ENCODE measurements at places on chromosomes 1 and 21.

DNA sequence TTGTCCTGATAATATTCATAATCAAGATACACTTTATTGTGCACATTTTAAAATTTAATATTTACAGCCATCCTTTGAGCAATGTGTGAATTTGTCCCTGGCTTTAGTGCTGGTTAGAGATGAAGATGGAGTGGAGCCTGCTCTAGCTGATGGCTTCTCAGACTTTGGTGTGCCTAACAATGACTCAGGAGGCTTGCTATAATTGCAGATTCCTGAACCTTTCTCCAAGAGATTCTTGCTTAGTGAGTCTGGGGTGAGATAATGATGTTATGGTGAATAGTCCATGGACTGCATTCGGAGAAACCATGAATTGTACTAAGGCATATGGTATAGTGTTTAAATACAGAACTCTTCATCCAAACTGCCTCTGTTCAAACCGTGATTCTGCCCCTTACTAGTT is 307.1 kb downstream of the PAPPA2 start:
- no peak for DNase-seq

DNA sequence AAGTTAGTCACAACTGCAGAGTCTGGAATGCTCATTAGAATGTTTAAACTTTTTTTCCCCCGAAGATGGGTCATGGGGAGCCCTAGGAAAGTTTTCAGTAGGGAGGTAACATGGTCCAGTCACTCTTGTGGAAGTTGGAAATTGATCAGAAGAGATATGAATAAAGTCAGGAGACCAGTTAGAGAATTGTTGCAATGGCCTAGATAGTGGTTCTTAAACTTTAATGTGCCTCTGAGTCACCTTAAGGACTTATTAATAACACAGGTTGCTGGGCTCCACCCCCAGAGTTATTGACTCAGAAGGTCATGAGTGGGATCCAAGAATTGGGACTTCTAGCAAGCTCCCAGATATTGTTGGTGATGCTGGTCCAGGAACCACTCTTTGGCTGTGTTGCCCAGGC is 3.2 kb upstream of the TFAP2E start:
- DNase-seq, result no peak

- no peak for DNase-seq
Observed at GRCh38 chr1:167512046-167512654, 6.2 kb downstream of the CD247 start.

- DNase-seq, result no peak
Observed at GRCh38 chr1:54571803-54572541, 23.9 kb downstream of the ACOT11 start.

DNA sequence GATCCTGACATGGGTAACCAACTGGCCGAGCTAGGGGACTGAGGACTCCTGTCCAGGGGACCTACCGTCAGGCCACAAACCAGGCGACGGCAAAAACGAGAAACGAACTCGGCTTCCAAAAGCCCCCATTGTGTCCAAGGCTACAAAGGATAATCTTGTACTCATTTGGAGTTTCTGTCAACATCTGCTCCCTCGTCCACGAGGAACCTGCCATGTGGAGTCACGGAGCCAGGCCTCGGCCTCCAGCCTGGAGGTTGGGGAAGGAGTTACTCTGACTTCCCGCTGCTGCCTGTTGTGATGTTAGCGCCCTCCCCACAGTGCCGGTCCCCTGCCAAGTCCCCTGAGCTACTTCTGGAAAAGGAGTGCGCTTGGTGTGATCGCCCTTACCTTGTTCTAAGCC is 7.3 kb downstream of the KRTAP10-1 start:
- DNase-seq, result no peak

DNA sequence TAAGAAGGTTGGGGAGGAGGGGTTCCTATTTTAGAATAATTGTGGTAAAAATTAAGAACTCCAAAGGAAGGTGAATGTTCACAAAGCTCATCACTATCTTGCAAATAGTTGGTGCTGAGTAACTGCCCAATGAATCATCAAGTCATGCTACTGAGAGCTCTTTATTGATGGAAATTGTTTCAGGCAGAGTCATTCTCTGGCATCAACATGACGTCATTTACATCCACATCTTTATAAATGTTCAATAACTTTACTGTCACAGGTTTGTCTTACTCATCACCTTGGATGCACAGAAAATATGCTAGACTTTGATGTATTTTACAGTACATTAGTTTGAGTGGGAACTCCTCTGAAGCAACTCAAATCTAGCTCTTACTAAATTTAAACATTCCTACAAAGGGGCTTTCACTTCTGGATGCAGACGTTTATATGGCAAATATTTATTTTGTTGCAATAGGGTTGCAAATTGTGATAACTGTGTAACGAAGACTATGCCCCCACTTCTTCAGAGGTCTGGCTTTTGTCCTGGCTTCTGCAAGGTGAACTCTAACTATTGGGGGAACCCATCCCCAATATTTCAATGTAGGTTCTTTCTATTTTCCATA is 273.7 kb upstream of the AJAP1 start:
- DNase-seq, result no peak

DNA sequence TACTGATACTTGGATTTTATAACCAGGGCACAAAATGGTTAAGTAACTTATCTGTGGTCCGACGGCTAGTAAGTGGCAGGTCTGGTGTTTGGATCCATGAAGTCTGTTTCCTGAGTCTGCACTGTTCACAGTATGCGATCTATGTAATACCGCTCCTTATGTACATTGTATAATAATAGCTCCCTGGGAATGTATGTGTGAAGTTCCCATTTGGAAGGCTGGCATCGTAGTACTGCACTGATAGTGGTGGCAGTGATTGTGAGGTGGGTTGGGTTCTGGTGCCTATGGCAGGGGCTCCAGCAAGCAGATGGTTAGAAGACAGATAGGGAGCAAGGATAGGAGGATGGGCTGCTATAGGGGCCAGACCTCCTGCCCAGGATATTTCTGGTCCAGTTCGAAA is 25.3 kb downstream of the ITSN1 start:
- no peak for DNase-seq

DNA sequence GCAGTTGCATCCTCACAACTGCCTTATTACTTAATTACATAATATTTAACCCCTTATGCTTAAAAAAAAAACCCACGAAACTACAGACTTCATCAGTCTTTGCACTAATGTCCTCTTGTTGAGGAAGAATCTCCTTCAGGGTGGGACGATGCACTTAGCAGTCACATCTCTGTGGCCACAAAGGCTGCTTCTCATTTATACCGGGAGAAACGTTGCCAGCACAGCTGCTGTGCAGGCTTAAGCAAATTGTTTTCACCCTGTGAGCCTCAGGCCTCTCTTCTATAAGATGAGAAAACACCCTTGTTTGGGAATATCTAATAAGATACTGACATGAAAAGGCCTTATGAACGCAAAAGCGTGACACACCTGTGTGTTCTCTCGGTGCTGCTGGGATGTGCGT is 2.9 kb upstream of the OBSCN start:
- no peak for DNase-seq

- DNase-seq, result no peak
Observed at GRCh38 chr1:8597455-8597854, 220.0 kb downstream of the RERE start.

GRCh38 chr1:248834343-248834940 is 3.6 kb upstream of the ZNF672 start:
- DNase-seq, result no peak

GRCh38 chr21:45085700-45086099 is 11.3 kb downstream of the ADARB1 start:
- DNase-seq, result no peak

- DNase-seq, result no peak
Observed at GRCh38 chr1:8211251-8211882, 106.5 kb upstream of the SLC45A1 start.

DNA sequence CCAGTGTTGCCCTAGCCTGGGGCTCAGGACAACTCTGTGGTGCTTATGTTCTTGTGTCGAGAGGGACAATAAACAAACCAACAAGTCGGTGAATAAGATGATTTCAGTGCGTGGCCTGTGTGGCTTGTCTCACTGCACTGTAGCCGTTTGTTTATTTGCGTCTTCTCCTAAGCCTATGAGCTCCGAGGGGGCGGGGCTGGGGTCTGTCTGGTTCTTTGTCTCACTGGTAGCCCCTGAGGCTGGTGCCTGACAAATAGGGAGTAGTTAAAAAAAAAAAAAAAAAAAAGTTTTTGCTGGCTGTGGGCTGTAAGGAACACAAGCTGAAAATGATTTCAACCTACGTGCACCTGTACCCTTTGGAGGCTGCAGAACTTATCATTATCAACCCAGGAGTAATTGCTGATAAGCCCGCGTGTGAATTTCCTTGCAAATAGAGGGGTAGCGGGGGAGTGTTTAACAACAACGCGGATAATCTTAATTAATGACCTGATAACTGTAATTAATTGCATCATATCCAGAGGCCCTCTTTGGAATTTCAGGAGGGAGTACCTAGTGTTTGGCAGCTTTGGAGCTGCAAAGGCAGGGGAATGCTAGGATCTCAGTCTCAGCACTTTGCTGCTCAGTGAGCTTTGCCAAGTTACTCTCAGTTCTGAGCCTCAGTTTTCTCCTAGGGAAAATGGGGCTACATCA is 925 bp upstream of the ARHGEF10L start:
- DNase-seq, result peak; percentile 92

DNA sequence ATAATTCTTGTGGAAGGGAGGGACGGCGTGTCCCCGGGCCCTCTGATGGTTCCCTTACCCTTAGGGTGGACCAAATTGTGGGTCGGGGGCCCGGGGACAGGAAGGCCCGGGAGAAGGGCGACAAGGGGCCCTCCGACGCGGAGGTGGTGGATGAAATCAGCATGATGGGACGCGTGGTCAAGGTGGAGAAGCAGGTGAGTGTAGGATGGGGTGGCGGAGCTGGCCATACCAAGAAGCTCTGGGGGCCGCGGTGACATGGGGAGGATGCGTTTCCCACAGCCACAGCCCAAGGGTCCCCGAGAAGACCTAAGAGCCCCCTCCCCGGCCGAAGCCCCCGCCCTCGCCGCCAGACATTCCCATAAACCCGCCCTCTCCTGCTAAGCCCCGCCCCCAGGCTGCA is 24.6 kb downstream of the CITED4 start:
- no peak for DNase-seq

GRCh38 chr1:59408608-59409240 is 111.8 kb downstream of the FGGY start:
- DNase-seq, result no peak

- no peak for DNase-seq
Observed at GRCh38 chr1:15701784-15702183, 17.7 kb downstream of the PLEKHM2 start.

DNA sequence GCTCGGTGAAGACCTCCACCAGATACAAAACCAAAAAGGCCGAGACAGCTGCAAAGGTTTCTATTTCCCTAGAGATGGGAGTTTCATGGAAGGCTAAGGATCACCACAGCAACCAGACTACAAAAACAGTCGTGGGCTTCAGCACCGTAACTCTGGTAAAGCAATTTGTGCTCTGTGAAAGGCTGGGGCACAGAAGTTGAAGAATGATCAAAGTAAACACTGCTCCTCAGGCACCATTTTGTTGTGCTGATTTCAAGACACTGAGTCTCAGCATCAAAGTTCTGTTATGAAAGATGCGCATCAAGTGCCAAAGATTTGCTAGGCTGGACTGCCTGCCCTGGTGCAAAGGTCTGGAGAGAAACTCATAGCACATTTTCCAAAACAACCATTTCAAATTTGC is 116.2 kb downstream of the TGFBR3 start:
- DNase-seq, result peak; percentile 74

- DNase-seq, result no peak
Observed at GRCh38 chr1:212769459-212770167, 22.0 kb downstream of the NSL1 start.

DNA sequence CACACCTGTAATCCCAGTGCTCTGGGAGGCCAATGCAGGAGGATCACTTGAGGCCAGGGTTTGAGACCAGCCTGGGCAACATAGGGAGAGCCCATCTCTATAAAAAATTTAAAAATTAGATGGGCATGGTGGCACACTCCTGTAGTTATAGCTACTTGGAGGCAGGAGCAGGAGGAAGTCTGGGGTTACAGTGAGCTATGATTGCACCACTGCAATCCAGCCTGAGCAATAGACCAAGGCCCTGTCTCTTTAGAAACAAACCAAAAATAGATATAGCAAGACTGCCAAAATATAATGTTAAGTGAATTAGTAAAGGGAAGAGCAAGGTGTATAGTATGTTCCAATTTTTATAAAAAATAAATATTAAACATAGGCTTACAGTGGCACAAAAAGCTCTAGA is 28.8 kb downstream of the PLEKHO1 start:
- no peak for DNase-seq

Measured in renal pelvis (tissue), 12 donors.